ENCODE measurements at places on chromosomes 7 and 10.
A peak's percentile ranks its signal among the peaks of the same experiment; 100 is the strongest.

DNA sequence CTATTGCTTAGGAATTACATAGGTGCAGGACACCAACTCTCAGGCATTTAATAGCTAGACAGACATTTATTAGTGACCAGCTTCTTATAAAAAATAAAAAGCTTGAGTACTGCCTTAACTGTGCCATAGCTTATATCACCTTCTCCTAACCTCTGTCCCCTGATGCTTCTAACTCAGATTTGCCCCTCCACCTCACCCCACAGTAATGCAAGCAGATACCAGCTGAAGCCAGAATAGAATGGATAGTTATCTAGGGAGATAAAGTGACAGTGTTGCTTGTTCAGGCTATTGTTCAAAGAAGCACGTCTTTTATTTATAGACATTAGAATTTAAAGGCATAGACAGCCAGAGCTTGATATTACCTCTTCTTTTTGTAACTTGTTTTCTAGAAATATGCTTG is 99.6 kb upstream of the GLCCI1 start:
- DNase-seq = no peak

- no peak for DNase-seq
These were observed 25.0 kb upstream of the RNF148 start for GRCh38 chr7:122727759-122728158.

- no peak for DNase-seq
These were observed 42.6 kb downstream of the CLEC2L start for GRCh38 chr7:139566075-139566474.

GRCh38 chr10:103855424-103855823 is at the start of gene SH3PXD2A:
TSS of gene SH3PXD2A (minus strand) at chr10:103855576. CDS start at chr10:103855266, 310 bp downstream.
- no peak for DNase-seq

DNA sequence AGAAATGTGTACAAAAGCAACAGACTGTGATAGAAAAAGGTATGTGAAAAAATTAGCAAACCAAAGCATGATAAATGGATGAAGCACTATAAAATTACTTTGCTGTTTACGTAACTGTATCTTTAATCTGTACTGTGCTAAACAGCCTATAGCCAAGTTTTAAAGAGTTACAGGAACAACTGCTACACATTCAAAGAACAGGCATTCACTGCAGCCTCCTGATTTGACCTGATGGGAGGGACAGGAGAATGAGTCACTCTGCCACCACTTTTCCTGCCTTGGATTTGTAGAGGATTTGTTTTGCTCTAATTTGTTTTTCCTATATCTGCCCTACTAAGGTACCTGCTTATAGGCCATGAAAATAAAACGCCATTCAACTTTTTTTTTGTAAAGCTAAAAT is 116.1 kb downstream of the FANK1 start:
- no peak for DNase-seq

GRCh38 chr7:66142334-66142733 is 27.7 kb downstream of the CRCP start:
- DNase-seq = no peak

DNA sequence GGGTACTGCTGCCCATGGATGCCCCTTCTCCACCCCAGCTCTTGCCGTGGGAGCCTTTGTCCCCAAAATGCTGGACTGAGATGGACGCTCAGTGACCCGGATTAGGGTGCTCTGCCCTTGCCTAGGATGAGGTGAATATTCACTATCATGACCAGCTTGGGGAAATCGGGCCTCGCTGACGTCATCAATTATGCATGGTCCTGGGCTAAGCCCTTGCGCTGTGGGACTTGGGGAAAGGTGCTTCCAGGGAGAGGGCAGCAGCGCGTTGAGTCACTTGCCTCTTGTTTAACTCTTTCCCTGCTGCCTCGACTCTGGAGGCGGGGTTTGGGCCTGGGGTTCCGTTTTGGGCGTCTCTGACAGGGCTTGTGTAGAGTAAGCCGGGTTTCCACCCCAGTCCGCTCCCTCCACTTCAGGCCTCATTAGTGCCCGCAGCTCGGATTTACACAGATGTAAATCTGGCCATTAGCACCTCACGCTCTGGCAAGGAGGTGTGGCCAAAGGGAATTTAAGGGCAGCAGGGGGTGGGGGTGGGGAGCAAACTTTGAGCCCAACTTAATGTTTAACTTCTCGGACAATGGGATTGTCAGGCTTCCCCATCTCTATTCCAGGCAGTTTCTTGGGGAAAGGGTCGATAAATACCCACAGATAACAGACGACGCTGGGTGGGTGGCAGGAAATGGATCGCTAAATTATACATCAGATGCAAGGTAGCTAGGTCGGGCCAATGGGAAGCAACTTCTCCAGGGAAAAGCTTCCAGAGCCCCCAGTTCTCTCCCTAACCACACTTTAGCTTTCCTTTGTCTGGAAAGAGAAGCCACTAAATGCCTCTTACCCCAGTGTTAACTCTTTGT is 51.3 kb upstream of the TCF7L2 start:
- no peak for DNase-seq

GRCh38 chr7:101527844-101528667 is 101.0 kb downstream of the MYL10 start:
- DNase-seq = no peak

DNA sequence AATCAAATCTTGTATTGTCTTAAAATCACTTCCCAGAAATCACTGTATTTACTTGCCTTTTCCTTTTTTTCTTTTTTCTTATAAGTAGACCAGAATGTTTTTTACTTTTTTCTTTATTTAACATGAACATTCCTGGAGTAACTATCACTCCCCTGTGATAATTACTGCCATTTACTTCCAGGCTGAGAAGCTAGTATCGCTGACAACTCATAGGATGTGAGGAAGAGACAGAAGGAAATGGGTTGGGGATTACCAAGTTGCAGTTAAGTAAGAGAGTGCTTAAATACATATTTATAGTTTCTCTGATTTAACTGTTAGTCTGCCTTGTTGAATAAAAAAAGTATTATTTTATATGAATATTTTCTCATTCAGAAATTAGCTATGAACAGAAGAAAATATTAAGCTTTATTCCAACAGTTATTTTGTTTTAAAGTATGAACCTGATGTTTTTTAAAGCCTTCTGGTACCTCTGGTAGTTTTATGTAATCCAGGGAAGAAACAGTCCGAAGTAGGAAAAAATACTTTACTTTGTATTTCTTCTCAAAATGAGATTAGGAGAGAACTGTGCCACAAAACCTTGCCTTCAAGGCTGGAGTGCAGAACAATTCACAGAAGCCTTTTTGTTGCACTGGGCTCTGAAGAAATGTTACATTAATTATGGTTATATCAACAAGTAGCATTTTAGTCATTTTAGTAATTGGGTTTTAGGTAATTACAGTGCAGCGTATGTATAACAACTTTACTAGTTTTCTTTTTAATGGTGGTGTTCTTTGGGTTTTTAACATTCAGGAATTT is 72.8 kb downstream of the SHOC2 start:
- peak; percentile 22 for DNase-seq

Data from SK-MEL-5 (cell line).